ENCODE measurements at places on chromosomes 7 and 10.
A peak's percentile ranks its signal among the peaks of the same experiment; 100 is the strongest.

GRCh38 chr7:154096-154799 lies 38.1 kb upstream of the FAM20C start:
- DNase-seq: no peak

DNA sequence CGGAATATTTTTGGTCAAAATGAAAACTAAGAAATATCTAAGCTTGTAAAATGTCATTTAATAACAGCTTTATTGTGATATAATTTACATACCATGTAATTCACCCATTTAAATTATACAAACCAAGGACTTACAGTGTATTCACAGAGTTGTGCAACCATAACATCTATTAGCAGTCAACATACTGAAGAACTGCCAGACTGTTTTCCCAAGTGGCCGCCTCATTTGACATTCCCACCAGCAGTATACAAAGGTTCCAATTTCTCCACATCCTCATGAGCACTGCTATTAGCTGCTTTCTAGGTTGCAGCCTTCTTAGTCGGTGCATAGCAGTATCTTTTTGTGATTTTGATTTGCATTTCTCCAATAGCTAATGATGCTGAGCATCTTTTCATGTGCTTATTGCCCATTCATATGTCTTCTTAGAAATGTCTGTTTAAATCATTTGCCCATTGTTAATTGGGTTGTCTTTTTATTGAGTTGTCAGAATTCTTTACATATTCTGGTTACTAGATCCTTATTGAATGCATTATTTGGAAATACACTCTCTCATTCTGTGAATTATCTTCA lies 153.0 kb upstream of the FGFR2 start:
- no peak for DNase-seq

- DNase-seq: no peak
Observed at GRCh38 chr10:116796910-116797513, 52.3 kb upstream of the ENO4 start.

DNA sequence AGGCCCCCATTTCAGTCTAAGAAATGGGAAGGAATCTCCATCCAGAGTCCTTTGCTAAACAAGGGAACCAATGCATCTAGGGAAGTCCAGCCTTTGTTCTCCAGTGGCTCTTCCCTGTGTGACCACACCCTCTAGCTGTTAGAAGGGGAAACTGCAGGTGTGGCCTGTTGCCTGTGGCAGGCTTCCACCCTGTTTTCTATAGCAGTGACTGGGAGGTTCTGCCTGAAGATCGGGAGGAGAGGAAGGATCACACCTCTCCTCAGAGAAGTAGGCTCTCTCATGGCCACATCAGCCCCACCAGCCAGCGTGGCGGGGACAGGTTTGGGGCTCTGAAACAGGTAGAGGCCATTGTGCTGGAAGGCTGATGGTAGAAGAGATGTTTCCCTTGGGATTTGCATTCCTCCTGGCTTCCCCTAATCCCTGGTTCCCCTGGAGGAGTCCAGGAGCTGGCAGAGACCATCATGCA lies 47.7 kb upstream of the TRIM8 start:
- DNase-seq: no peak

- no peak for DNase-seq
Observed at GRCh38 chr10:75568450-75569130, 137.2 kb downstream of the LRMDA start.

- peak; percentile 5 for DNase-seq
Observed at GRCh38 chr10:128875956-128876736, 590.9 kb upstream of the MGMT start.

- DNase-seq: no peak
Observed at GRCh38 chr7:137441451-137441850, 97.9 kb upstream of the PTN start.

DNA sequence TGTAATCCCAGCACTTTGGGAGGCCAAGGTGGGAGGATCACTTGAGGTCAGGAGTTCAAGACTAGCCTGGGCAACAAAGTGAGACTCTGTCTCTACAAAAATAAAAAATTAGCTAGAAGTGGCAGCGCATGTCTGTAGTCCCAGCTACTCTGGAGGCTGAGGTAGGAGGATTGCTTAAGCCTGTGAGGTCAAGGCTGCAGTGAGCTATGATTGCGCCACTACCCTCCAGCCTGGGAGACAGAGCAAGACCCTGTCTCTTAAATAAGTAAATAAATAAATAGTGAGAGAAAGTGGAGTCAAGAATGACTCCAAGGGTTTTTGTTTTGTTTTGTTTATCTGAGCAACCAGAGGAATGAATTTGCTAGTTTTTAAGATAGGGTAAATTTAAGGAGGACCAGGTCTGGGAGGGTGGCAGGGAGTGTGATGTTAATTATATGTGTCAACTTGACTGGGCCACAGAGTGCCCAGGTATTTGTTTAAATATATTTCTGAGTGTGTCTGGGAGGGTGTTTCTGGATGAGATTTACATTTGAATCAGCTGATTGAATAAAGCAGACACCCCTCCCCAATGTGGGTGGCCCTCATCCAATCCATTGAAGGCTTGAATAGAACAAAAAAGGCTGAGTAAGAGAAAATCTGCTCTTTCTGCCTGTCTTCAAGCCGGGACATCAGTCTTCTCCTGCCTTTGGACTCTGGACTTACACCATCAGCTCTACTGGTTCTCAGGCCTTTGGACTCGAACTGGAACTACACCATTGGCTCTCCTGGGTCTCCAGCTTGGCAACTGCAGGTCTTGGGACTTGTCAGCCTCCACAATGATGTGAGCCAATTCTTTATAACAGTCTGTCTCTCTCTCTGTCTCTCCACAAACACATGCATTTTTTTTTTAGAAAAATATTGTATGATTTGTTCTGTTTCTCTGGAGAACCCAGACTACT lies 23.5 kb downstream of the IMPDH1 start:
- no peak for DNase-seq

DNA sequence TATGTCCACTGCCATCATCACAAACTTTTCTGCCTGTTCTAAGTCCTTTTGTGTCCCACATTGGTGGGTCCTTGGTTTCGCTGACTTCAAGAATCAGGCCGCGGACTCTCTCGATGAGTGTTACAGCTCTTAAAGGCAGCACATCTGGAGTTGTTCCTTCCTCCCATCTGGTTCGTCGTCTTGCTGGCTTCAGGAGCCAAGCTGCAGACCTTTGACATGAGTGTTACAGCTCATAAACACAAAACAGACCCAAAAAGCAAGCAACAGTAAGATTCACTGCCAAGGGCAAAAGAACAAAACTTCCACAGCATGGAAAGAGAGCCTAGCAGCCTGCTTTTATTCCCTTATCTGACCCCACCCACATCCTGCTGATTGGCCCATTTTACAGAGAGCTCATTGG lies 30.2 kb downstream of the ASNS start:
- no peak for DNase-seq

DNA sequence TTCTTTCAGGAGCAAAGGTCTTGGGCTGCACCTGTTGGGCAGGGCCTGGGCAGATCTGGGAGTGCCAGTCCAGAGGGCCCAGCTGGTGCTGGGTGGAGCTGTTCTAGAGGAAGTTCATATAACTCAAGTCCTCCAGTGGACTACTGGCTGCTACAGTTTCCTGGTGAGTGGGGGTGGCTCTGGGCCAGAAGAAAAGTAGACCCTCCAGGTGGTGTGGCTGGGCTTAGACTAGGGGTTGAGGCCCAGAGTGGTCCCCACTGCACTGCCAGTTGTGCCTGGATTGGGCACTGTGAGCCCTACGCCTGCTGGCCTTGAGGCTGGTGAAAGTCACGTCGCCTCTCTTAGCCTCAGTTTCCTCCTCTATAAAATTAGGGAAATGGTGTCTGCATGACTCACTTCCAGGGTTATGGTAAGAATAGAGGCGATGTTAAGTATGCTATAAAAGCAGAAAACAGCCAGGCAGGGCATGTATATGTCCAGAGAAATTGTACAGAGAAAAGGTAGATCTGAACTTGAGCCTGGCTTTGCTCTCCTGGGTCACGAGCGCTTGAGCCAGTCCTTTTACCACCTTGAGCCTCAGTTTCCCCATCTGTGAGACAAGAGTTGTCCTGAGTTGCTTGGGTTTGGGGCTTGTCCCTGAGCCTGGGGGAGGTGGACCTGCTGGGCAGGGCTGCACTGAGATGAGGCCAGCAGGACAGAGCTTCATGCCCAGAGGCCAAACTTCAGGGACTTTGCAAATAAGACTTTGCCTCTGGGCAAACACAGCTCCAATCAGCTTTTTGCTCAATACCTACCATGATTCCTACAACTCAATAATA lies 3.8 kb upstream of the CLDN3 start:
- DNase-seq: no peak

DNA sequence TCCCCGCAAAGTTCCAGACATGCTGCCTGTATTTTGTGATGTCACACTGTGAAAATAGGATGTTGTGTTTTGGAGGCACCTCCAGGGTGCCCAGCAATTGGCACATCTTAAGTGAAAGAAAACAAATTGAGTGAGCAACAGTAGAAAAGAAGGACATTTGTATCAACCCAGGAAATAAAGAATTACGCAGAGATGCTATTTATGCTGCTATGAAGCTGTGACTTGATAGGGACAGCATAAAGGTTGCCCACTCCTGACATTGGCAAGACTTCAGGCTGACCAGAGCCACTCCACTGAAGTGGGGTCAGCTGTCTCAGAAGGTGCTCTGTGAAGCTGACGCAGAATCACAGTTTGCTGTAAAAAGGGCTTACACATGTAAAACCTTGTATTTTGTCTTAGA lies 729.9 kb upstream of the GALNT17 start:
- DNase-seq: no peak

- DNase-seq: no peak
Observed at GRCh38 chr10:31460242-31460641, 141.2 kb downstream of the ZEB1 start.

DNA sequence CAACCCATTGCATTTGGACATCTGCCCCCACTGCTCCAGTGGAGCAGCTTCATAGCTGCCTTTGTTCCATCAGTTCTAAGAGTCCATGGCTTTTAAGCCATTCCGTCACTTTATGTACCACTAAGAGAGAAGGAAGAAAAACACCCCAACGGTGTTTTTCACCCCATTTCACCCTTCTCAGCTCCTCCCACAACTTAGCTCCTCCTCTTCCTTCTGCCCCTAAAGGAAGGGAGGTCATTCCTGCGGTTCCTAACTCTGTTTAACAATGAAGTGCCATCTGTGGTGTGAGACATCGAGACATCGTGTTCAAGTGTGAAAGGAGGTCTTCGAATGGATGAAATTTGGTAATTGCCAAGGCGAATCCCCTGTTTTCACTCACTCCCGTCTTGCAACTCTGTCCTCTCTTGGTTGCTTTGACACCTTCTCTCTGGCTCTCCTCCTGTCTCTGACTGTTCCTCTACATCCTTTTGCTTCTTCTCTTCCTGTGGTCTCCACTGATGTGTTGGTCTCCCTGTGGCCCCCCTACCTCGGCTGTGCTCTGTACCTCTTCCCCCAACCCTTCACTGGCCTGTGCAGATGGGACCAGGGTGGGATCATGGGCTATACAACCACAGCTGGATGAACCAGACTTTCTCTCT lies 23.0 kb downstream of the SMKR1 start:
- DNase-seq: no peak

DNA sequence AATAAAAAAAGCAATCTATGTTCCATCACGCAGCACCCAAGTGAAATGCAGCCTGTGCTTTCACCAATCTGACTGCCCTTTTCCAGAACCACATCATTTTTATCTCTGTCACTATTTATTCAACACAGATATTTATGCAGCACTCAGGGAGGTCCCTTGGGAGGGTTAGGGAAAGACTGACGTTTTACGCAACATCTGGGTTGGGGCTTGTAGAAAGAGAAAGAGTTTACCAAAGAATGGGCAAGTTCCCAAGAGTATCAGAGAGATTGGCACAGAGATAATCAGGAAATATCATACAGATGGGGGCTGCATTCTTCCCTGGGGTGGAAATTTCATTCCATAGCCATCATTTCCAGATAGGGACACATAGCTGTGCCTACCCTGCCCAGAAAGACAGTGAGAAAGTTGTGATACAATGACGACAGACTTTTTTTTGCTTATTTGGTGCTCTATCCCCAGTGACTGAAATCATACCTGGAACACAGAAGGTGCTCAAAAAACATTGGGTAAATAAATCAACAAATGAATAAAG lies 474.2 kb downstream of the CALN1 start:
- DNase-seq: no peak

DNA sequence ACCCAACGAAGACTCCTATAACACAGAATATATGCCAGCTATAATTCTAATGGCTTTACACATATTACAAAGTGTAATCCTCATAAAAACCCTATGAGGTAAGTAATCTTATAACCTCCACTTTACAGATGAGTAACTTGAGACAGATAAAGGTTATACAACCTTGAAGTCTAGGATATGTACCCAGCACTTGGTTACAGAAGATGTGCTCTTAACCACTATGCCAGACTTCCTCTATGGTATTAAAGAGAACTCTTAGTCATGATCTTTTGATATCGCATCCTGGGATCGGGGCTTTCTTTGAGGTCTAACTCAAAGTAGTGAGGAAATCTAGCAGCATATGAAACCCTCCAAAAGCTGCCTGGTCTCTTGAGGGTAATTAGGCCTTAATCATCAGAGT lies 319.2 kb upstream of the LRRN3 start:
- no peak for DNase-seq

GRCh38 chr10:71204746-71205145 lies 7.6 kb upstream of the UNC5B start:
- no peak for DNase-seq

DNA sequence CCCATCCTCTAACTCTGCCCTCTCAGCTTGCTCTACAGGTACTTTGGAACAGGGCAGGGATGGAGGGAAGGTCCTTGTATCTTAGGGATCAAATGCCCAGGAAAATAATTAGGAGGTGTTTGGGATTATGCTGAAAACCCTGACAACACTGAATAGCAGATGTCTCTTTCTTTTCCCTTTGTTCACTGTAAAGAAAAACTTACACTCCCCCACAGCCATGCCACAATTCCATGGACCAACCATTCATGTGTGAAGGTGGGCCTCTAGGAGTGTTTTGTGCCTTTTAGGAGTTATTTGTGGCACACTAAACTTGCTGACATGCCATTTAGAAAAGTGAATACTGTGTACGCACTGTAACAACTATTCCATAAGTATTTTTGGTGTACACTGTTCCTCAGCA lies 108.1 kb downstream of the SNX10 start:
- DNase-seq: no peak

Measured in GM04503 (cell line).